ENCODE measurements at places on chromosomes 1 and 21. TPM values are rescaled to one million over a fixed set of nuclear protein-coding genes. Genes with fewer than 3 reads are reported as not detected.

- no peak for DNase-seq
These were observed 75.5 kb upstream of the GPR88 start for GRCh38 chr1:100462326-100463025.

DNA sequence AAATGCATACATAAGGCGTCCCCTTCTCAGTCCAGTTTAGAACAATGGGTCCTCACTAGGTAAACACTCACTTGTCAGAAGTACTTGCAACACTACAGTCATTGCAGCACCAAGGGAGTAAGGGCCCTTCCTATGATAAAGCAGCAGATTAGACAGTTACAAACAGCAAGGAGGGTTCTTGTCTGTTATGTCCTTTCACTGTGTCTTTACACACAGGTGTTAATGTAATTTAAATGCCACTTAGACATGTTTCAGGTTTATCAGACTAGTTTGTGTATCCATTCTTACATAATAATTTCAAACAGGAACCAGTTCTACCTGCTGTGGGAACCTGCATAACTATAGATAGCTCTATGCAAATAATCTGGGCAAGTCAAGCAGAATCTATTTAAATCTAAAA is 105.6 kb upstream of the USH2A start:
- DNase-seq: no peak

The GBP4 gene
- 11.0 TPM for polyA plus RNA-seq

DNA sequence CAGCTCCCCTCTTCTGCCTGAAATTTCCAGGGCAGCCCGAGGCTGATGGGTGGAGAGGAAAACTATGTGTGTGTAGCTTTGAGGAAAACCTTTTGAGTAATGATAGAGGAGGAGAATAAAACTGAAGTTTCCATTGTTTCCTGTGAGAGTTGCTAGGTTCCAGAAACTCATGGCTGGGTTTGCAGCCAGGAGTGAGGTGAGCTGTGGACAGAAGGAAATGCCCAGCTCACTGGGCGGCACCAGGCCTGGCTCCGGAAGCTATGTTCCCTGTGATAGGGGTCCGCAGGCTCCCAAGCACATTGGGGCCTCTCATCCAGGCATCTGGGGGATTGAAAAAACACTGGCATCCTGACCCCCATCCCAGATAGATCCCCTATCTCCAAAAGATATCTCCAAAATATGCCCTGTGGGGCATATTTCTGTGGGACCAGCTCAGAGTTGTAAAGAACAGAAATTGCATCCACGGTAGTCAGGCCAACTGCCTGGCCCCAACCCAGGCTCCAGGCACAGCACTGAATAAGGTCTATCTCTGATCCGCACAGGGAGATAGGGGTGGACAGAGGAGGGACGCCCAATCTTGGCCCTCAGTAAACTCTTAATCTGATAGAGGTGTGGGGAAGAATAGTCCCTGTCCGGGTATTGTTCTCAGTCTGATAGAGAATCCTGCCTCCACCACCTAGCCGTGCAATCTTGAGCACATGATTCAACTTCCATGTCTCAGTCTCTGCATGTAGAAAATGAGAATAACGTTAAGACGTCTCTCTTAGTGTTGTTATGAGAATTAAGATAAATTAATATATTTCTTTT is 1.8 kb upstream of the HSPG2 start:
- DNase-seq: no peak

- no peak for DNase-seq
These were observed 50.5 kb upstream of the IKBKE start for GRCh38 chr1:206419783-206420182.

- no peak for DNase-seq
These were observed 315.9 kb downstream of the ST6GALNAC3 start for GRCh38 chr1:76390456-76390855.

The LINGO4 gene
- polyA plus RNA-seq: 0.32 TPM
